ENCODE measurements at places on chromosomes 2 and 18. TPM values are rescaled to one million over a fixed set of nuclear protein-coding genes. Genes with fewer than 3 reads are reported as not detected.

The ARHGAP25 gene
- 4.6 TPM for total RNA-seq

The MGAT4A gene
- 7.3 TPM for total RNA-seq

The CXCR4 gene
- 255 TPM for total RNA-seq

The KLHL30 gene
- total RNA-seq = not detected

The STAT4 gene
- total RNA-seq = 1.1 TPM

The EFR3B gene
- total RNA-seq = 11.3 TPM

The PIGN gene
- 23.0 TPM for total RNA-seq

The MOGAT1 gene
- 0.26 TPM for total RNA-seq

The APLF gene
- 12.9 TPM for total RNA-seq

The HTR2B gene
- total RNA-seq = 0.80 TPM

The BUB1 gene
- 12.5 TPM for total RNA-seq

The OR6B3 gene
- not detected for total RNA-seq

The L3MBTL4 gene
- total RNA-seq = 0.56 TPM

The IL36B gene
- total RNA-seq = not detected

The LOXL3 gene
- total RNA-seq = 10.0 TPM

The PLEKHH2 gene
- 1.6 TPM for total RNA-seq

The FBXO15 gene
- total RNA-seq = 5.4 TPM

The UGT1A1 gene
- not detected for total RNA-seq

The SERPINB10 gene
- not detected for total RNA-seq

The RAMP1 gene
- 2.2 TPM for total RNA-seq

The CCDC74B gene
- total RNA-seq = 20.4 TPM

The CTDP1 gene
- 34.2 TPM for total RNA-seq

The CD302 gene
- total RNA-seq = 5.2 TPM

The LINC00305 gene
- total RNA-seq = 16.4 TPM

The KIDINS220 gene
- 59.9 TPM for total RNA-seq

The CLIP4 gene
- 0.46 TPM for total RNA-seq

The PROM2 gene
- total RNA-seq = 0.62 TPM

The SPDYA gene
- 0.33 TPM for total RNA-seq

The ICA1L gene
- total RNA-seq = 4.1 TPM

The STPG4 gene
- not detected for total RNA-seq

The SLC39A6 gene
- 28.2 TPM for total RNA-seq

The TSPYL6 gene
- total RNA-seq = not detected

The SLC9A4 gene
- total RNA-seq = 0.08 TPM

The C2orf81 gene
- total RNA-seq = 5.0 TPM

The GREB1 gene
- total RNA-seq = 35.9 TPM

The IL18RAP gene
- not detected for total RNA-seq

The MYO7B gene
- total RNA-seq = 0.90 TPM

The EVA1A gene
- total RNA-seq = 19.9 TPM

The CFC1 gene
- 1.2 TPM for total RNA-seq

The RBKS gene
- 2.0 TPM for total RNA-seq

Data from endothelial cell (in vitro differentiated cells).